ENCODE measurements at places on chromosomes 1 and 21.

- no peak for DNase-seq
Observed at GRCh38 chr1:22875841-22876240, 96.8 kb downstream of the LACTBL1 start.

DNA sequence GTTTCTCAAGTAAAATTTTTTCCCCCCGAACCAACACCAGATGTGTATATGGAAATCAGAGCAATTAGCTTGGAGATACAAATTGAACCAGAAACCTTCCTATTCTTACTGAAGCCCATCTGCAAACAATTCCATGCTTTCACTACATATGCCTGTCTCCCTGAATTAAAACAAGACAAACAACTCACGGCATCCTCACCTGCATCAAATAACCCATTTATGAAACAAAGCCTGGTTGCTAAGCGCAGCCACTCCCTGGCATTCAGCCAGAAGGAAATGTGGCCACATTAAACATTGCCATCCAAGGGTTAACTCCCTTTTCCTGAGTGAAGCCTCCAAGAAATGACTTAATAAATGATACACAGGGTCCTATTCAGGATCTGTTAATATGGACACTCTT lies 55.3 kb downstream of the APP start:
- no peak for DNase-seq

DNA sequence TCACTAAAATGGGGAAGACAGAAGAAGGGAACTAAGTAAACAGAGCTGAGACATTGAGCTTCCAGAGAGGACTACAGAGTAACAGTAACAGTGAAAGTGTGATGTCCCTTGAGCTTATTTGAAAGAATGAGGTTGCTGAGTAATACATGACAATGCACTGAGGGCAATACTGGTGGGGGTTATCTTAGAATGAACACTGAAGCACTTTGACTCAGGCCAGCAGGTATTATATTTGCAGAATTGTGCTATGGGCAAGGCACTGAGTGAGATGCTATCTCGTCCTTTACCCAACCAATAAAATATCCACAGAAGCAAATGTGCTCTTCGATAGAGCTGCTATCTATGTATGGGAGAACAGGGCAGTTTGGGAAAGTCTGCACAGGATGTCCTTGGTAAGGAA lies 133.2 kb downstream of the DISP1 start:
- DNase-seq: no peak

- no peak for DNase-seq
Observed at GRCh38 chr21:39155578-39155977, 27.7 kb downstream of the PSMG1 start.

GRCh38 chr1:68281946-68282615 lies 49.8 kb upstream of the WLS start:
- DNase-seq: no peak

- peak; percentile 65 for DNase-seq
Observed at GRCh38 chr1:37946703-37947360, at the start of gene INPP5B. Gene INPP5B, minus strand, starts transcription at chr1:37947053. Its CDS starts 745 bp downstream, at chr1:37946308.

- no peak for DNase-seq
Observed at GRCh38 chr1:211632808-211633523, 42.5 kb downstream of the NEK2 start.

DNA sequence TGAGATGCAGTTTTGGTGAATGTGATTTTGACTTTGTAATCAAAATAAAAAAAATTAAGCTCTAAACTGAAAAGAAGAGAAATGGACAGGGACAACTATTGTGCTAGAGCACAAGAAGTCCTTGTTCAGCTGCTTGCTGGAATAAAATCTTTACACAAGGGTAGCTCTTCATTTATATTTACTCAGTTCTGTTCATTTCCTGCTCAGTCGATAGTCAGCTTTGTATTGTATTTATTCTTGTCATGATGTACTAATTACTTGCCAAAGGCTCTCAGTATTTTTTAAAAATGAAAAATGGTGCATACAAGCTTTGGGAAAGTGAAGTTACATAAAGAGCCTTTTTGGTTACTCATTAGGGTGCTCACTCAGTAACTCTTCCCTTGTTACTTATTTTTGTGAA lies 17.8 kb downstream of the F5 start:
- no peak for DNase-seq

DNA sequence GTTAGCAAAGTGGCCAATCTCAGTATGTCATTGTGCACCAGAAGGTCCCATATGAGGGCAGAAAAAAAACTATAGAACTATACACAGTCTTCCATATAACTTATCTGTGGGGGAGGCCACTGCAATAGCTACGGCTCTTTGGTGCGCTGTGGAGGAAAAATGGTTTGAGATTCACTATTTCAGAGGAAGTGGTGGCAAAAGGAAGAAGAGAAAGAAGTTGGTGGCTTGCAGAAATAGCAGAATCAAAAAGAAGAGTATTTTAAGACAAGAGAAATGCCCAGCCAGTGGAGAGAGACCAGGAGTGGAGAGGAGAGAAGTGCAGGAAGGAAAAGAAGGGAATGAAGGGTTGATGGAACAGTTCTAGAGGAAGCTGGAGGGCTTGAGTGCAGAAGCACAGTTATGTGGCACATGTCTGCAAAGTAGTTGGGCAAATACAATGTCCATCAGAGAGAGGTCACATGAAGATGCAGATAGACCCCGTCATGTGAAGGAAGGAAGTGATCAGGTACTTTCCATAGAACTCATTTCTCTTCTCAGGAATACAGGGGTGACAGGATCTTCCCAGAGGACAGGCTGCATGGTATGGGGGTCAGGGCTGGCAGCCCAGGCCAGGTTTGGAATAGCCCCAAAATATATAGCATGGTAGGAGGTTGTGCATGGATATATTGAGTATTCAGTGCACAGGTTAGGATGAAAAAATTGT lies 64.6 kb downstream of the RUNX1 start:
- no peak for DNase-seq

GRCh38 chr1:145960468-145961108 lies 2.8 kb upstream of the LIX1L start:
- DNase-seq: peak; percentile 48

DNA sequence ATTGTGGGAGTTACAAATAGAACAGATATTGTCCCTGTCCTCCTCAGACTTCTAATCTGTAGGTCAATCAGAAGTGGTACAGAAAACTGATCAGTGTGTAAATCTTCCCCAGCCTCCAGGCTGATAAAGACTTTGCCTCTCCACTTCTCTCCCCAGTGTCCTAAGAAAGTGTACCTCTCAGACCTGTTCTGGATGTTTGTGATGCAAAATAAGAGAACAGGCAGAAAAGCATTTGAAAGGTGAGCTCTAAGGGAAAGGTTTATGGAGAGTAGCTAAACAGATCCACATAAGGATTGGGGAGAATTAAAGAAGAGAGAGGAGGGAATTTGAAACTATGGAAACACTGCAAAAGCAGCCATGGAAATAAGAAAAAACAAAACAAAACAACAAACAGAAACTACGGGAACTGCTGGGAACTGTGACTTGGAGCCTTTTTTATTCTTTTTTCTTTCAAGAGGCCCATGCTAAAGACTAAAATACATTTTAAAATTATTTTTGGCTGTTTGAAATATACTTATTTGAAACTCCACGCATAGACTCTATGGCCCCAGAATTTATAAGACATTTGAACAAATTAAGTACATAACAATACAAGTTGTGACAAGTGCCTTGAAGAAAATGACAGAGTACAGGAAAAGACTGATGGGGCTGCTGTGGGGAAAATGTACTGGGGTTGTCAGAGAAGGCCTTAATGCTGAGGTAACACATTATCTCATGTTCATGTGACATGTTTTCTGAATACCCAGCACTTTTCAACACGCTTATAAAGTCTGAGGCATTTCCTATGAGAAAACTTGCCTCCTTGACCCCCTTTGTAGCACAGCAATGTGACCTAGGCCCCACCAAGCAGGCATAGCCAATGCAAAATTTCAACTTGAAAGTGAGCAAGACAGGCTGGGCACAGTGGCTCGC lies 51.2 kb downstream of the TRAF5 start:
- no peak for DNase-seq

- DNase-seq: no peak
Observed at GRCh38 chr1:9044236-9044635, 18.0 kb upstream of the SLC2A7 start.

DNA sequence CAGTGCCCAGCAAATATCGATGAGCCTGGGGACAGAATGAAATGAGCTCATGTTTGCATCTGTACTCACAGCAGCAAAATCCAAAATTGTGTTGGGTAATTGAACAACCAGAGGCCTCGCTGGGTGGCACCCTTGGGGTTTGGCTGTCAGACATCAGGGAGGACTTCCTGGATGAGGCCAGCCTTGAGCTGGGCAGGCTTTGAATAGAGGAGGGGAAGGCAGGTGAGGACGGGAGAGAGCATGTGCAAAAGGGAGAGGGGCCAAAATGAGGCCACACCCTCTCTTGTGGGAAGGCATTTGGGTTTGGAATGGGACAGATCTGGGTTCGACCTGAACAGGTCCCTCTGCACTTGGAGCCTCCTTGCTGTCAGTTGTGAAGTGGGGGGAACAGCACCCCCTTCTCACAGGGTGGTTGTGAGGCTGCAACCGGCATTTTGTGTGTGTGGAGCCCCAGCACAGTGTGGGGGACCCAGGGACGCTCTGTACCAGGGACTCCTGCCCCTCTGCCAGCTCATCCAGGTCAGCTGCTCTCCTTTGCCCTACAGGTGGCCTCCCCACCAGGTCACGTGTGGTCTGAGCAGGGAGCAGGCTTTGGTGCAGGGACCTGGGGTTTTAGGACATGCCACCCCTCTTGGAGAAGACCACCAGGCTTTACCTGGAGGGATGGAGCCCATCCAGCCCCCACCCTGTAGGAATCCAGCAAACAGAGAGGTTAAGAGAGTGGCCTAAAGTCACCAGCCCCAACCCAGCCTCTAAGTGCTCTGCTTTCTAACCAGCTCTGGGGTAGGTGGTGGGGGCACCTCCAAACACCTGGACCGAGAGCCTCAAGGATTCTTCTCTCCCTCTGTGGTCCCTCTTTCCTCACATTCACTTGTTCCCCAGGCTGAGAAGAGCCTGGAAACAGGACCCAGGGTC lies 521.8 kb downstream of the PTPRU start:
- DNase-seq: no peak

- DNase-seq: no peak
Observed at GRCh38 chr1:198929961-198930599, 291.2 kb downstream of the PTPRC start.

DNA sequence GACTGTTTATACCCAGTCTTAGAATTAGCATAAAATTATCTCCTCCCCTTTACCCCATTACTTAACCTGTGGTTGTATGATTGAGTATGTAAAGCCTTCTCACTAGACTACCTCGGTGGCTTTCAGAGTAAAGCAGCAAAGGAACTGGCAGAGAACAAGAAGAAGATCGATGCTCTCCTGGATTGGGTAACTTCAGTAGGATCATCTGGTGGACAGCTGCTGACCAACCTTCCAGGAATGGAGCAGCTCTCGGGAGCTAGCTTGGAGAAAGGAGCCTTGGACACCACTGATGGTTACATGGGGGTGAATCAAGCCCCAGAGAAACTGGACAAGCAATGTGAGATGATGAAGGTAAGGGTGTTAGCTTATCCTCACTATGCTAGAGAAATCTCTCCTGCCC lies 138.6 kb upstream of the BMP8A start:
- no peak for DNase-seq

GRCh38 chr1:235642943-235643371 lies 6.6 kb downstream of the GNG4 start:
- DNase-seq: no peak

DNA sequence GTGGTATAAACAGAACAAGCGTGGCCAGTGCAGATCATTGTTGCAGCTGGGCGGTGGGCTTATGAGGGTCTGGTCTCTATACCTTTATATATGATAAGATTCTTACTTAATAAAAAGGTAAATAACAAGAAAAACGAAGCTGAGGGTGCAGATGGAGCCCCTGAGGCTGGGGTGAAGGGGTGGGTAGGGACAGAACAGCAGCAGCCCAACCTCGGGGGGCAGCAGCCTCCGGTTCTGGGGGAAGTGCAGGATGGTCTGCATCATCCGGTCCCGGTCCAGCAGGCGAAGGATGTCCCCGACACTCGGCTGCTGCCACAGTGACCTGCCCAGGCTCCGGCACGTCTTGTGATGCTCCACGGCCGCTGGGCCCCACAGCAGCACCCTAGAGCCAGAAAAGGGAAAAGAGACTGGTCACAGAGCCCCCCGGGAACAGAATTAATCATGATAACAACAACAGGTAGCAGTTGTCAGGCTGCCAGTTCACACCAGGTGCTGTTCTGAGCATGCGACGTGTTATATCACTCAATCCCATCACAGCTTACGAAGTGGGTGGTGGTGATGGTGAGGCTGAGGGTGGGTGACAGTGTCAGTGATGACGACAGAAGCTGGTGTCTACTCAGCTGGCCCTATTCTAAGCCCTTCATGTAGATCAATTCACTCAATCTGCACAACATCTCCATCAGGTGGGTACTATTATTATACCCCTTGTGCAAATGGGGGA lies 35.5 kb downstream of the MRAP start:
- DNase-seq: no peak

GRCh38 chr1:228076796-228077430 lies 5.6 kb upstream of the ARF1 start:
- DNase-seq: no peak

DNA sequence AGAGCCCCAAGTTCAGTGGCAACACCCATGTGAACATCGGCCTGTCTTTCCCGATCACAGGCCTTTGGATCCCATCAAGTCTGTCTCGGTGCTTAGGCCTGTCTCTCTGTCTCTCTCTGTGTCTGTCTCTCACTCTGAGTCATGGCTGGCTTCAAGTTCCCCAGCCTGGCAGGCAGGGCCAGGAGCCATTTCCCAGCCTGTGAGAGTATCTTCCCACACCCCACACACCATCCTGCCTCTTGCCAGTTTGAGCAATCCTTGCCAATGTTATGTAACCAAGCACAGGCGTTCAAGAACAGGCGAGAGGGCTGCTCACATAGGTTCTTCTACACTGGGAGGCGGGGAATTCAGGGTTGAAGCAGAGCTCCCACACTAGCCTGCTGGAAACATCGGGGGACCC lies 70.0 kb upstream of the TMEM51 start:
- no peak for DNase-seq

- DNase-seq: no peak
Observed at GRCh38 chr21:35106246-35106835, 57.2 kb upstream of the RUNX1 start.

DNA sequence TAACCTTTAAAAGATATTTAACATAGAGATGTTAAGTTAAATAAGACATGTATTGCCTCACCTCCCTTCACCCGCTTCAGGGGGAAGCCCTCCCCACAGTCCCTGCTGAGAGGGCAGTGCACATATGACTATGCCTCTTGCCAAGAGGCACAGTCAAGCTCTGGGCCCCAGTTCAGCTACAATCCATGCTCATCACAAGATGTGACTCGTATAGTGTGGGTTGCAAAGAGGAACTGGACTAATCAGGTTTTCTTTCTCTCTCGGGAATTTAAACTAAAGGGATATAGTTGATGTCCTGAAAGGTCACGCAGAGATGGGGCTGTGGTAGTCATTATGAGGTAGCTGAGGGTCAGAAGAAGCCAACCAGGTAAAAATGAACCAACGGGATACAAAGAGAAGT lies 35.6 kb downstream of the LYST start:
- DNase-seq: no peak

- no peak for DNase-seq
Observed at GRCh38 chr1:239816081-239816782, 275.5 kb upstream of the FMN2 start.

DNA sequence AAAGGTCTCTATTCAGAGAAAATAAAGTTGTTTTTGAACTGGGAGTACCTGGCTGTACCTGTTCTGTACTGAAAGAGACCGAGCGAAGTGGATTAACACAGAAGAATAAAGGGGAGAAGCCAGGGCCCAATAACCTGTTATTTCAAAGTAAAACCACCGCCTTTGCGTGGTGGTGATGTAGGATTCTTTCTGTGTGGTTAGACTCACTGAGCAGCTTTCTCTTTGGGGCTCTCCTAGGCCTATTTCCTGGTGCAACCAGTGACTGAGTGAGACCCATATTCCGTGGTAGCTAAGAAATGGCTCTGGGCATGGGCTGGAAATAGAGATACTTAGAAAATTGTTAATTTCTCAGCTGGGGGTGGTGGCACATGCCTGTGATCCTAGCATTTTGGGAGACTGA lies 99.9 kb downstream of the XCL2 start:
- DNase-seq: peak; percentile 17
